ENCODE measurements at places on chromosomes 2 and 18. TPM values are rescaled to one million over a fixed set of nuclear protein-coding genes. Genes with fewer than 3 reads are reported as not detected.

ADGRF3 gene
- total RNA-seq: 0.07 TPM

SGPP2 gene
- total RNA-seq: 0.20 TPM

ELAC1 gene
- total RNA-seq: 4.4 TPM

COLEC11 gene
- total RNA-seq: 0.62 TPM
